ENCODE measurements at places on chromosomes 6 and 20.
A peak's percentile ranks its signal among the peaks of the same experiment; 100 is the strongest.

DNA sequence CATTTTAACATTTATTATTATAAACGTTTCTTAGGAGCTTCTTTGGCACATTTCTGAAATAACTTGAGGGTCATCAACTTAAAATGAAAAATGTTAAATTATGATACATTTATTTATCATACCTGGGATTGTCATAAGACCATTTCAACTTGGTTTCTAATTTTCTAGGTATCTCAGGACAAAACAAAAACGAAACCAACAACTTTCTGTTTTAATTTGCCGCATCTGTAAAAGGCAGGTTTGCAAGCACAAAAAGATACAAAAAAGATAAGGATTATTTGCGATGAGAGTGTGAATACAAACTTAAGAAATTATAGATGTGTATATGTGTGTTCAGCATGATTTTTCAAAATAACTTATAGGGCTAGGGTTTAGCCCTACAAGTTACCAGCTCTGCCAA lies 395.0 kb upstream of the RUNX2 start:
- DNase-seq, result no peak

DNA sequence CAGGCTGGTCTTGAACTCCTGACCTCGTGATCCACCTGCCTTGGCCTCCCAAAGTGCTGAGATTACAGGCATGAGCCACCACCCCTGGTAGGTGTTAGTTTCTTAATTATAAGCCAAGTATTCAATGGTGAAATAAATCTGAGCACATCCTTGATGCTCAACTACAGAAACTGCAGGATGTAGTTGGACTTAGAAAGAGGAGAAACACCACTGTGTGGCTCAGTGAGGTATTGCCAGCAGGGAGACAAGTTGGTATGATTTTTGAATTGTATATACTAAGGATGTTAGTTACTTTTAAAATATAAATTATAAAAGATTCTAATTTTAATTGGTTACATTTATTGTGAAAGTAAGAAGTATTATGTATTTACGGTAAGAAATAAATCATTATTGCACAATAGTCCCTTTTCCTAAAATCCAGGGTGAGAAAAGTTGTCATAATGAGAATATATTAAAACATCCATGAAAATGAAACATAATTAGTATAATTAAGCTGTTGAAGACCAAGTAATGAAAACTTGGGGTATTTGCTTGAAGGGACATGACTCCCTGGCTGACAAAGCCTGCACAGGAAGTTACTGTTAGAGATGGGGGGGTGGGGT lies 17.6 kb downstream of the SLC18B1 start:
- DNase-seq, result peak; percentile 21

DNA sequence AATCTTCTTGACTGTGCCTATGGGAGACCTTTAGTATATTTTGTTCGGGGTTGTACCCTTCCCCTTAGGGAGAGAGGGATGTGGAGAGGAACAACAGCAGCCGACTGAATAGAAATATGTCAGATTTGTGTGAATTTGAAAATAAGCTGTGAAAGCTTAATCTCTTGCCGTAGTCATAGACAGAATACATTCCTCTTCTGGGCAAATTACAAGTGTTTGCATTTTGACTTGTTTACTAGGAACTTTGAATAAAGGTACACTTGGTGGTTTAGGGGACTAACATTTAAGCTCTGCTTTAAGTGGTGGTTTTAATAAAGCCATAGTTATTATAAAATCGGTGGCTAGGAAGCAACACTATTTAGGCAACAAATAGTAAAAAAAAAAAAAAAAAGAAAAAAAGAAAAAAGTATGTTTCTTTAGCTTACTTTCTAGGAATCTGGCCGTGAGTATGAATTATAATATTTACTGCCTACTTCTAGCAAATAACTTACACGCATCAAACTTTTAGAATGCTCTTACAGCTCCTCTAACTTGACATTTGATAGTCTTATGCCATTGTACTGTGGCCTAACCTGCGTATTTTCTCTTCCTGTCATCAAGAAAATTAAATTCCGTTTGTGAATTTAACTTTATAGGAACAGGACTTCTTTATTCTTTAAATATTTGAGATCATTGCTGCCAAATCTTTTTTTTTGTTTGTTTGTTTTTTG lies 65.1 kb downstream of the ZBTB2 start:
- no peak for DNase-seq

GRCh38 chr6:10733151-10733715 lies 10.4 kb downstream of the TMEM14C start:
- DNase-seq, result no peak

- DNase-seq, result no peak
These were observed 19.4 kb upstream of the KCNK16 start for GRCh38 chr6:39341937-39342336.

- DNase-seq, result no peak
These were observed 58.1 kb upstream of the REV3L start for GRCh38 chr6:111541026-111541681.

GRCh38 chr6:56794421-56794820 lies 151.7 kb upstream of the DST start:
- DNase-seq, result no peak

DNA sequence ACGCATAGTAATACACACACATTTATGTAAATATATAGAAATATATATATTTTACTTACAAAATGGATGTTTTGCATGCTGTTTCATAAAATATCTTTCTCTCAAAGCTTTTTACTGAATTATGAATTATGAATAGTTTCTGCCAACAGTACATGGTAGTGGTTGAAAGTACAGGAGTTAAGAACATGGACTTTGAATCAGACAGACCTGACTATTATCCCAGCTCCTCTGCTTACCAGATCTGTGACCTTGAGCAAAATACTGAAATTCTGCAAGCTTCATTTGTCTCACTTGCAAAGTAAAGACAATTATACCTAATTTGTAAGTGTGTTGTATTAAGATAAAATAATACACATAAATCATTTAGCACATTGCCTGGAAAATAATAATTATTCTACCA lies 459.5 kb downstream of the EPM2A start:
- DNase-seq, result no peak

Data from MCF 10A (cell line).